H54 (cell line): ENCODE measurements at places on chromosomes 7 and 10.

- no peak for DNase-seq
Observed at GRCh38 chr10:133401981-133402725, 8.2 kb downstream of the MTG1 start.

DNA sequence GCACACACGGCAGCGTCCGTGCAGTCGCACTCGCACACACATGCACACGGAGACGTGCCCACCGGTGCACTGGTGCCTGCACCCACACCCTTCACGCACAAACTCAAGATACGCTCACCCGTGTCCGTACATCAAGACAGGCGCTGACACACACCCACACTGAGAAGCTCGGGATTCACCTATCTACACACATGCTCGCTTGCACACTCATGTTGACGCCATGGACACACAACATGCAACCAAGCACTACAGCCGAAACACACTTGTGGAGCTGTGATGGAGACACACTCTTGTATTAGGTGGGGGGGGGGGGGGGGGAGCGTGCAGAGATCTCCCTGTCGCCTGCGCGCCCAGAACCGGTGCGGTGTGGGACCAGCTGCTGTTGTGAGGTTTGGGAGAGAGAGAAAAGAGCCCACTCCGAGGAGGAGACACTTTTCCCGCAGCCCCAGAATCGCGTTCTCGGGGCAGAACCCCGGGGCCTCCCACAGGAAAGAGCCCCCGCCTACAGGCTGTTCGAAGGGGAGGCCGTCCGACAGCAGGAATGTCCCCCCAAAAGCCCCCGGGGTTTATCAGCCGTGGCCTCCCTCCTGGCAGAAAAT, 605 bp upstream of the NFKB2 start:
- DNase-seq, result no peak

DNA sequence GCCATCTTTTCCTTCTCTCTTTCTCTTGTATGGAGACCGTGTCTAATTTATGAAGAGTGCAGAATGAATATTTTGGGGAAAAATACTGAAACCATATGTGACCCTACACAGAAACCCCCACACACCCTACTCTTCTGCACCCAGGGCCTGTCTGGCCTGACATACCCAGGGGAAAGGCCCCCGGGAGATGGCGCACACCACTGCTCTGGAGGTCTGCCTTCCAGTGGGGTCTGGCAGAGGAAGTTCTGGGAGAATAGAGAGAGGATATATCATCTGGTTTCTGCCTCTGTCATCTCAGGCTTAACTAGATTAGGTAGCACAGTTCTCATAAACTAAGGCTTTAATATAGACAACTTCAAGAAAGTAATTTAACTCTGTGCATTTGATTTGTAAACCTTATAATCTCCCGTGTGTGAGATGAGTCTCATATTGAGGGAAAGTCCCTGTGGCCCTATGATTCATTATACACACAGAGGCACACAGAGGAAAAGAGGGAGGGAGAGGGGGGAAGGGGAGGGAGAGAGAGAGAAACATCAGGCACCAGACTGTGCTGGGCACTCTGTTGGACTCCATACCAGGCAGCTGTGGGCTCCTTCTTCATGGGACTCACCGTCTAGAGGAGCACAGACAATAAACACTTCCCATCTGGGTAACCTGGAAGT, 123.3 kb downstream of the AOAH start:
- peak; percentile 70 for DNase-seq

DNA sequence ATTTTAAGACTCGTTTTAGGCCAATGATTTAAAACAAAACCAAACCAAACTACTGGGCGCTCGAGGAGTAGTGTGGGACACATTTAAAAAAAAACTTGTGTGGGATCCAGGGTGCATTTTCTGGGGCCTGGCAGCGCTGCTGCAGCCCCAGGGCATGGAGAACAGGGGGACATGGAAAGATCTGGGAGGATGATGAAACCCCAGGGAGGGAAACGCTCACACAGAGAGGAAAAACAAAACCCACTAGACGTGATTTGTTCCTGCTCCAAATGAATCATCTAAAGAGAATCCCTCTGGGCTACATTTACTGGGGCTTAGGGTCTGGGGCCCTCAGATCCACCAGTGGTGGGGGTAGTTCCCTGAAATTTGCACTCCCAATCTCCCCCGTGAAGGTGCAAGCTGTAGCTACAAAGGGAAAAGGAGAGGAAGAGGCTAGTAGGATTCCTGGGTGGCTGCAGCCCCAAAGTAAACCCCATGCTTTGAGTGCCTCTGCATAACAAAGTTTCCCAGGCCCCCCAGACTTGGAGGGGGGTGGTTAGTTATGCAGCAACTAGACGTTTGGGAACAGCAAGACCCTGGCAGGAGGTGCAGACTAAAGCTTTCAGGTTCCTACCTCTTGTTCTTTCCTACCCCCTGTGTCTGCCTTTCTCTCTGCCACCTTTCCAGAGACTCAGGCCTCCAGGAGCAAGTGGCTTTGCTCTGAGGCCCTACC, 14.5 kb upstream of the HOXA13 start:
- DNase-seq, result no peak

- DNase-seq, result no peak
Observed at GRCh38 chr10:47450442-47450841, 33.5 kb downstream of the ANXA8 start.

GRCh38 chr7:27697861-27698430, 35.3 kb upstream of the HIBADH start:
- DNase-seq, result no peak

- peak; percentile 79 for DNase-seq
Observed at GRCh38 chr7:40717242-40717641, 582.4 kb downstream of the SUGCT start.

DNA sequence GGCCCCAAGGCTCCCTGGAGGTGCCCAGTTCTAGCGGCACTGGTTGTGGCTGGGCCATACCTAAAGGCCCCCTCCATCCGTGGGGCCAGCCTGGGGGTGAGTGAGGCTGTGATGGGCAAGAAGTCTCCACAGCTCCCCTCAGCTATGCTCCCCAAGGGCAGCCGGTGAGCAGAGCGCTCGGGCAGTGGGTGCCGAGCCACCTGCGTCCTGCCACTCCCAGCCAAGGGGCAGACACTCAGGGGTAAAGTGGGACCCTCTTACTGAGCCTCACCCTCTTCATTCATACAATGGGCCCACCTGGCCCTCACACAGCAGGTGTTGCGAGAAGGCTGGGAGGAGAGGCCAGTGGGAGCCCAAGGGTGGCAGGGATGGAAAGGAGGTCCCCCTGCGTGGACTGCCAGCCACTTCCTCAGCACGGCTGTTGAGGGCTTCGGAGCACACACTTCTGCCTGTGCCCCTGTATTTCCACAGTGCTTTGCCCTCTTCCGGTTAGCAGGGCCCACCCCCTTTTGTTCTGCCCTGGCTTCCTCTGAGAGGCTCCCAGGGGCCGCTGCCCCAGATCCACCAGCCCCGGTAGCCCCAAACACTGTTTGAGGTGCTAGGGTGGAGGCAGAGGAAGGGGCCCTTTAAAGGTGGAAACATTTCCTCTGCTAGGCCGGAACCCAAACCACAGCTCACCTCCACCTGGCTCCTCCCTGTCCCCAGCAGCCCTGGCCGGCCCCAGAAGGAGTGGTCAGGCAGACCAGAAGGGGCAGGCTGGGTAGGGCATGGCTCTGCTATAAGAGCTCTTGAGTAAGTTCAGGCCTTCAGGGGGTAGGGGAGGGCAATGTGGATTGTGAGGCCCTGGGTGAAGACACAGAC, 16.4 kb upstream of the C10orf105 start:
- DNase-seq, result no peak
